Gastrocnemius medialis (tissue), 4 donors: ENCODE measurements at places on chromosomes 1 and 21. TPM values are rescaled to one million over a fixed set of nuclear protein-coding genes. Genes with fewer than 3 reads are reported as not detected.
A peak's percentile ranks its signal among the peaks of the same experiment; 100 is the strongest.

- no peak for DNase-seq
These were observed 21.5 kb upstream of the RCAN3 start for GRCh38 chr1:24481101-24481500.

- no peak for DNase-seq
These were observed 960 bp downstream of the RCAN1 start for GRCh38 chr21:34613679-34614627.

- DNase-seq = no peak
These were observed 20.5 kb downstream of the FUBP1 start for GRCh38 chr1:77958391-77958790.

DNA sequence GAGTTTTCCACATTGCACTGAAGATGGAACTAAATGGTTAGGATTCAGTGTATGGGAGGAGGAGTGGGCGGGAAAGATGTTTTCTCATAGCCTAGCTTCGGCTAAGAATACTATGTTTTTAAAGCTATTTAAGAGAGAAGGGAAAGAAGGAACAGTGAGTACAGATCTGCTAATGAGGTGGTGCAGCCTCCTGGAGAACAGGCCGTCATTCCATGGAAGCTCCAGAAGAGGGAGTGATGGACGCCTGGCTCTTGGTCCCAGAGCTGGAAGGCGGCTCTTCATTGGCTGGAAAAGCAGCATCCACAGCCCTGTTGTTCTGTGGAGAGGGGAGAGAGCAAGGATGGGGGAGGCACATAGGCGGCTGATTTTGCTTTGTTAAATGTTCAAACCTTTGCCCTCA is 6.9 kb downstream of the CAMK1G start:
- DNase-seq = no peak

GRCh38 chr1:50502147-50502546 is 78.9 kb upstream of the DMRTA2 start:
- DNase-seq = no peak

DNA sequence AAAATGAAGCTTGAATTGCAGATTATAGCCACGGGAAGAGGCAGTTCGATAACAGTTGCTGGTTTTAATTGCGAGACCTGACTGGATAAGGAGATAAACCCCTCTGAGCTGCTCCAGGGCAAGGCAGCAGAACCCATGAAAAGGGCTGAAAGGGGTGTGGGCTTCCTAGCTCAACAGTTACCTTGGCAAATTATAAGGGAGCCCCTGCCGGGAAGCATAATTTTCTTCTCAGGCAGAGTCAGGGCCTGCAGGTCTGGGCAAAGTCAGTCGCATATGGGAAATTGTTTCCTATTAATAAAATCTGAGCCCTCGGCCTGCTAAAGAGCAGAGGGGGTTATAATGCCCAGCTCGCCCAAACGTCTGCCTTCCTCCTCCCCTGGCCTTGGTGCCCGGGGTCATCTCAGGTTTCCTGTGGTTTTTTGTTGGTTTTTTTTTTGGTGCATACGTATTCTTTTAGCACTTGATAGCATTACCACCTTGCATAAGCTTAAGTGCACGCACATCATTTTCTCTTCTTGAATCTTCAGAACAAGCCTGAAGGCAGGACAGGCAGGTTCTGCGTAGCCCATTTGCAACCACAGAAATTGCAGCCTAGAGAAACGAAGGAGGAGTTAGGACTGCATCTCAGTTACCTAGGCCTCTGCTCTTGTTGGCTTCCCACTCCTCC is 33.9 kb upstream of the SELENON start:
- DNase-seq = no peak

GRCh38 chr1:107358619-107359327 is 217.9 kb downstream of the NTNG1 start:
- DNase-seq = no peak

GRCh38 chr1:181655756-181656155 is 172.4 kb downstream of the CACNA1E start:
- no peak for DNase-seq

GRCh38 chr1:33379631-33380354 is 51.1 kb downstream of the PHC2 start:
- no peak for DNase-seq

DNA sequence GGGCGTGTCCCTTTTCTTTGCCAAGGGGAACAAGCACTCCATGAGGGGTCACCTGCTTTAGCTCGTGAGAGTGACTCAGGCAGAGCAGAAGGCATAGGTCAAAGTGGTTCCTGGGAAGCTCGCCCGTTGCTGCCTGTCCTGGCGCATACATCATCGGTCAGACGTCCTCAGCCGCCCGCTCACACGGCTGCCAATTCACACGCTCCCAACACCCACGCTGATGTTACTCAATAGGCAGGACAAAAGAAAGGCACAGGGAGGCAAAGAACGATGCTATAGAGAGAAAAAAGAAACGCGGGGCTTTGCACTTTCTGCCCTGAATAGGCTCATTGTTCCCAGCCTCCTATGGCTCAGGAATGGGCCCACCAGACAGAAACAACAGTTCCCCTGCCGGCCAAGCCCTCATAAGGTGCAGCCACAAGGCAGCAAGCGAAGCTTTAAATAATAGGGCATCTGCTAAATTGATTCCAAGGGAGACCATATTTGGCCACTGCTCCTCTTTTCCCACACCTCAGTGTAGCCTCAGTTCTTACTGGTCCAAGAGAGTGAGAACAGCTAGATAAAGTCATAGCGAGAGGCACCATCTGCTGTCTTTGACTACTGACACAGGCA is 38.7 kb downstream of the VTCN1 start:
- peak; percentile 91 for DNase-seq

Gene PROX1
- total RNA-seq = 5.4 TPM

Gene EVA1C
- 14.4 TPM for total RNA-seq

Gene KCNA3
- not detected for total RNA-seq

GRCh38 chr1:25896266-25896665 is 10.0 kb downstream of the STMN1 start:
- no peak for DNase-seq

Gene BRINP2
- total RNA-seq = not detected

DNA sequence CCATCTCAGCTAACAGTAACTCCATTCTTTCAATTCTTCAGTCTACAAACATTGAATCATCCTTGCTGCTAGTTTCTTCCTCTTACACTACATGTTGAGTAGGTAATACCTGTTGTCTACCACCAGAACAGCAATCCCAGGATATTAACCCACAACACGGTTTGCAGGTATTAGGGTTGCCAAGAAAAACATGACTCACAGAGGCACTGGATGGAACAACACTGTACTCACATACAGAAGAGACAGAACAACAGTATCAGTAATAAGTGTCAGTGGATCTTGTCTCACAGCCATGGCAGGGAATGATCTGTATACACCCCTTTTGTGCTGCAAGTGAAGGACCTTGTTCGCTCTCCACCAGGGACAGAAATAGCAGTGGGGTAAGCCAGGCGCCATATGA is 212.1 kb downstream of the GPR52 start:
- DNase-seq = no peak

Gene CNR2
- not detected for total RNA-seq

Gene SPRR5
- total RNA-seq = not detected

Gene AGO4
- 21.7 TPM for total RNA-seq

Gene PPT1
- 23.2 TPM for total RNA-seq

DNA sequence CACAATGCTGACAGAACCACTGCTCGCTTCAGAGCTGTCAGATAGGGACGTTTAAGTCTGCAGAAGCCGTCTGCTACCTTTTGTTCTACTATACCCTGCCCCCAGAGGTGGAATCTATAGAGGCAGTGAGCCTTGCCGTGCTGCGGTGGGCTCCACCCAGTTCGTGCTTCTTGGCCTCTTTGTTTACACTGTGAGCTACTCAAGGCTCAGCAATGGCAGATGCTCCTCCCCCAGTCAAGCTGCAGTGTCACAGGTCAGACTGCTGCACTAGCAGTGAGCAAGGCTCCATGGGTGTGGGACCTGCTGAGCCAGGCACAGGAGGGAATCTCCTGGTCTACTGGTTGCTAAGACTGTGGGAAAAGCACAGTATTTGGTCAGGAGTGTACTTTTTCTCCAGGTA is 47.1 kb downstream of the LEPR start:
- no peak for DNase-seq

DNA sequence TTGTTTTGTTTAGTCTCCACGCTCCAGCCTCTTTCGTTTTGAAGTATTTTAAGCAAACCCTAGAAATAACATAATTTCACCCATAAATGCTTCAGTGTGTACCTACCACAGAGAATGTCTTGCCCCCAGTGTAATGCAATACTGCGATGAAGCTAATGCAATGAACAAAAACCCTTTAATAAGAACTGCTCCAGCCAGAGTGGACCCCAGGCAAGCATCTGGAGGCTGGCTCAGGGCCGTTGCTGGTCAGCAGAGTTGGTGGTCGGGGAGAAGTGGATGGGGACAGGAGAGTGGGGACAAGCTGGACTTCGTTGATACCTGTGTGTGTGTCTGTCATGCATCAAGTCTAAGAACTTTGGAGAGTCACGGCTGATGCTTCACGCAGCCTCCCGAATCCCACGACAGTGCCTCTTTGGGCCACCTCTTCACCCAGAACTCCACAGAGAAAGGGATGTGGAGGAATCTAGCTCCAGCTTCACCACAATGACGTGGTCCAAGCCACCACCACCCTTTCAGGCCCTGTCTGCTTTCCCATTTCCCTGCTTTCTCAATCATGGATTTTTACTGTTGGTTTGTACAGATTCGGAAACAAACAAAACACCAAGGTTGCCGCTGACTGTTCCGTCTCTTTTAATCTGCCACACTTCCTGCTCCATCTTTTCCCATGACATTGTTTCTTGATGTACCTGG is 108.6 kb upstream of the ERRFI1 start:
- DNase-seq = no peak

Gene CCDC181
- total RNA-seq = 1.2 TPM

DNA sequence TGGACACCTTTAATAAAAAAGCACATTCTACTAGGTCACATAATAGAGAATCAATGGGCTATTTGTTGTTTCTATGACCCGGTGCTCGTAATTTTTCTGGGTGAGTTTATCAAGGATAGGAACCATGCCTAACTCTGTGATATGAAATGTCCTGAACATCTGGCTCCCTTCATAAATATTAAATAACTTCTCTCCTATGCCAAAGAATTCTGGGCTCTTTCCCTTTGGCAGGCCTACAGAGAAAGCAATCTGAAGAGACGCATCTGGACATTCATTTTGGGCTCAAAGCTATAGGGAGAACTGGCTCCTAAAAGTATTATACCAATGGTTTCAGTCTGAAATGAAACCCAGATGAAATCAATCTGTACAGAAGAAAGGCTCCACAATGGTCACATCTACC is 38.8 kb upstream of the ANGPTL7 start:
- DNase-seq = no peak

DNA sequence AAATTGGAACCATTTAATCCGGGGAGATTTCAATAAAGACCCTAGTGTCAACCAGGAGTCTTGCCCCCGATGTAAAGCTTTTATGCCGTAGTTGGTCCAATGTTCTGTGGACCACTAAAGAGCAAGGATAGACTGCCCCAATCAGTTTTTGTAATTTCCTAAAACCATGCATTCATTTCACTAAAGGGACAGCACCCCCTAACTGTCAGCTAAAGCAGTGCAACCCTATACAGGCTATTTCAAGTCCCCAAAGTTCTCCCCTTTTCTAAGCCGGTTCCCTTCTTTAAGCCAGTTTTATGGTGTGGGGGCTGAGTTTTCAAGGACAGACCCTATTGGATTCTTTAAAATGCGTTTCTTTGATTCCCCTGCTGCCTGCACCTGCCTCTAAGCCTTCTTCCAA is 12.7 kb upstream of the PDPN start:
- DNase-seq = no peak

GRCh38 chr1:230498704-230499103 is 72.6 kb upstream of the PGBD5 start:
- no peak for DNase-seq

DNA sequence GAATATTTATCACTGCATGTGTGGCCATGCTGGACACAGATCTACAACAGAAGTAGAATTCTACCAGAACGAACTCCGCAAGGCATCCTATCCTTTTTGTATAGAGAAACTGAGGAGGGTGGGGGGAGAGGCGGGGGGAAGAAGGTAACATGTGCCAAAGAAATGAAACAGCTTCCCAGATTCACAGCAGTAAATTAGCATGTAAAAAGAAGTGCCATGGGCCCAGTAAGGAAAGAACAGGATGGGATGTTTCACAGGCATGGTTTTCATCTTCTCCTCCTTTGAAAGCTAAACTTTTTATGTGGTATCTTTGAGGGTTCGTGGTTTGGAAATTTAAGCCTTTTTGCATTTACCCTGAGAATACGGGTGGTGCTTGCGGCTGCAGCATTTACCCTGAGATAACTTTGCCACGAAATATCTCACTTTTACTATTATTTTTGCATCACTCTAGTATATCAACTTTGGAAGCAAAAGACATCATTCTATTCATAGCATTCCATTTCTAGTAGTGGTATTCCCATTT is 168.9 kb downstream of the TPR start:
- DNase-seq = no peak

- no peak for DNase-seq
These were observed 59.0 kb downstream of the MTR start for GRCh38 chr1:236853921-236854604.
